Stimulated activated CD4-positive, alpha-beta T cell treated with anti-CD3 and anti-CD28 coated beads, Interleukin-1b, Interleukin-23, amount 100 ng/mL, for 24 hours (primary cell): ENCODE measurements at places on chromosomes 4 and X.

DNA sequence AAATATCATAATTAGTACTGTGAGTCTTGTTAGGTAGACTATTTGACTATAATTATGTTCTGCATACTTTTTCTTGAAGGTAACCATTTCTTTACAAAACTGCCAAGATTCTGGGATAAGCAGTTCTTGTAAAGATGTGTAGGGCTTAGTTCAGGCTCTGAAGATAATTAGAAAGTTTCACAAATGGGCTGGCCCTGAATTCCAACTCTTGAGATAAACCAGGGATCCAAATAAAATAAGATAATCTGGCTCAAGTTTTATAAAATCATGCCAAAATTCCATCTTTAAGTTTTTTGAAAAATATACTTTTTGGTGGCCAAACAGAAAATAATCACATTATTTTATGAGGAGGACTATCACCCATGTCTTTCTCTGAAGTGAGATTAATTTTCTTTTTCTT, 35.5 kb upstream of the GLRB start:
- DNase-seq = no peak

DNA sequence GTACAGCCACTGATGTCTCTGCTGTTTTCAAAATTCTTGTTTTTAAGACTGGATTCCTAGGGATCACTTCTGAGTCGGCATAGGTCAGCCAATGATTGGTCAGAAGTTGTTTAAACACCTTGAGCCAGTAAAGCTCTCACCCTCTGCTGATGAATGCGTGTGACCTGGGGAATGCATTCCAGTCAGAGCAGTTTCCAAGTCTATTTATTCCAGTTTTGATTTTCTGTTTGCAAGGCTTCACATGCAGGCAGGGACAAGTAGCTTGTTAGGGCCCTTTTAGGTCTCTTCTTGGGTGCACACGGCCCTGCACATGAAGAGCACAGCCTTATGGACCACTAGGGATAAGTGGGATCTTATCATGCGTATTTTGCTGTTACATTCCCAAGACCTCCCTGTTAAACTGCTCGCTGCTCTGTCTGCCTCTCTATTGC, 47.0 kb downstream of the KLHL15 start:
- DNase-seq = no peak

DNA sequence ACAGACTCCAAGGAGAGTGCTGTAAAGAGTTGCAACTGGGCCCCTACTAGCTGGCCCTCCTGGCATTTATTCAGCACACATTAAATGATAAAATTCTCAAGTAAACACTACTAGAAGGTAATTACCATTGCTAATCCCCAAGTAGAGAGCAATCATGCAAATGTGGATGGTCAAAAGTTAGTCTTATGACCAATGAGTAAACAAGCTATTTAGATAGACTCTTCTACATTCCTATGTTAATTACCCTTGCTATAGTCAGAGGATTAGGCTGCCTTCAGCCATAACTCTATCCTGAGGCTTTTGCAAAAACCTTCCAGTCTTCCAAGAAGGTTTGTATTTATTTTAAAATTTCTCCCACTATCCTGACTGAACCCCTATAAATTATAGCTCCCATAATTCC, 28.3 kb upstream of the HPGD start:
- no peak for DNase-seq

DNA sequence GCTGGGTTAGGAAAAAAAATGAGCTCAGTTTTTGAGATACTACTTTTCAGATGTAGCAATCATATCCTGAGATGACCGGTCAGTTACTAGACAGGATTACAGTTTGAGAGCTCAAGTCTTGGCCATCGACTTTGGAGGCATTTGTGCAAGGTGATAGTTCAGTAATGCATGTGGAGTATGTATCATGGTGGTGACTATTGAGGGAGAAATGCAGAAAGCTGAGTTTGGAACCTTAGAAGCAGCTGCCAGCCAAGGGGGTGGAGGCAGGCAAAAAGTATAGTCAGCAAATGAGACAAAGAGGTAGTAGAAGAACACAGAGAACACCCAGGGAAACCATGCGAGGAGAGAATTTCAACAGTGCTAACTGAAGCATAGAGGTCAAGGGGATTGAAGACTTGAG, 48.7 kb upstream of the SLC4A4 start:
- no peak for DNase-seq

DNA sequence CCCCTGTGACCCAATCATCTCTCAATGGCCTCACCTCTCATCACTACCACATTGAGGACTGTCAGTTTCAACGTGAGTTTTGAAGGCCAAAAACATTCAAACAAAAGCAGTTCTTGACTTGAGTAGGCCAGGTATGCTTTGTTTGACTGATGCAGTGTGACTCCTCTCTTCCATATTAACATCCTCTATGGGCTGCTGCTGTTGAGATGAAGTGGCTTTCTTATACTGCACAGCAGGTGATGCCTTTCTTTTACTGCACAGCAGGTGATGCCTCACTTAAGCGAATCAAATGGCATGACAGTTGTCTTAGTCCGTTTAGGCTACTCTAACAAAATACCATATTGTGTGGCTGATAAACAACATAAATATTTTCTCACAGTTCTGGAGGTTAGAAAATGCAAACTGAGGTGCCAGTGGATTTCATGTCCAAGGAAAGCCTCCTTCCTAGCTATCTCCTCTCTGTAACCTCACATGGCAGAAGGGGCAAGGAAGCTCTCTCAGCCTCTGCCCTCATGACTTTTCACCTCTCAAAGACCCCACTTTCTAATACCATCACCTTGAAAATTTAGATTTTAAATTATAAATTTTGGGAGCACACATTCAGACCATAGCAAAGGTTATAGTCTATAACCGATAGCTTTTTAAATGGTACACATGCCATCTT, 2267.9 kb upstream of the AGA start:
- DNase-seq = no peak

DNA sequence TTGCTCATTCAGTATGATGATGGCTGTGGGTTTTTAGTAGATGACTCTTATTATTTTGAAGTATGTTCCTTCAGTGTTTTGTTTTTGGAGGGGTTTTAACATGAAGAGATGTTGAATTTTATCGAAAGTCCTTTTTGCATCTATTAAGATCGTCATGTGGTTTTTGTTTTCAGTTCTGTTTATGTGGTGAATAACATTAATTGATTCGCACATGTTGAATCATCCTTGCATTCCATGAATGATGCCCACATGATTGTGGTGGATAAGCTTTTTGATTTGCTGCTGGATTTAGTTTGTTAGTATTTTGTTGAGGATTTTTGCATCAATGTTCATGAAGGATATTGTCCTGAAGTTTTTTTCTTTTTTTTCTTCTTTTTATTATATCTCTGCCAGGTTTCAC, 347.4 kb upstream of the EPHA5 start:
- no peak for DNase-seq

- DNase-seq = no peak
Measured at GRCh38 chr4:6444582-6444981, 27.8 kb downstream of the PPP2R2C start.

- DNase-seq = no peak
Measured at GRCh38 chr4:53018471-53018870, 156.4 kb downstream of the RASL11B start.

DNA sequence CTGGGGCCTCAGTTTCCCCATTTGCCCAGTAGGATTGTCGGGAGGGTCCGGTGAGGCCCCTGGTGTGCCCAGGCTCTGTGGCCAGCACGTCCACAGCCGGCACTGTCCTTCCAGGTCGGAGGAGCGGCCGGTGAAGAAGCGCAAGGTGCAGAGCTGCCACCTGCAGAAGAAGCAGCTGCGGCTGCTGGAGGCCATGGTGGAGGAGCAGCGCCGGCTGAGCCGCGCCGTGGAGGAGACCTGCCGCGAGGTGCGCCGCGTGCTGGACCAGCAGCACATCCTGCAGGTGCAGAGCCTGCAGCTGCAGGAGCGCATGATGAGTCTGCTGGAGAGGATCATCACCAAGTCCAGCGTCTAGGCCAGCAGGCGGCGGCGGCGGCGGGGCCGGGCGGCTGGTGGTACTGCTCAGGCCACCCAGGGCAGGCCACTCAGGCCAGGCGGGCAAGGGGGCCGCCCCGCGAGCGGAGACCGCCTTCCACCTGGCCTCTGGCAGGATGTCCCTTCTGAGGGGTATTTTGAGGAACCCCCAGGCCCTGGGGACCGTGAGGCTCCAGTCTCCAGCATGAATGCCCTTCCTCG, 6.7 kb downstream of the MSANTD1 start:
- DNase-seq = no peak

DNA sequence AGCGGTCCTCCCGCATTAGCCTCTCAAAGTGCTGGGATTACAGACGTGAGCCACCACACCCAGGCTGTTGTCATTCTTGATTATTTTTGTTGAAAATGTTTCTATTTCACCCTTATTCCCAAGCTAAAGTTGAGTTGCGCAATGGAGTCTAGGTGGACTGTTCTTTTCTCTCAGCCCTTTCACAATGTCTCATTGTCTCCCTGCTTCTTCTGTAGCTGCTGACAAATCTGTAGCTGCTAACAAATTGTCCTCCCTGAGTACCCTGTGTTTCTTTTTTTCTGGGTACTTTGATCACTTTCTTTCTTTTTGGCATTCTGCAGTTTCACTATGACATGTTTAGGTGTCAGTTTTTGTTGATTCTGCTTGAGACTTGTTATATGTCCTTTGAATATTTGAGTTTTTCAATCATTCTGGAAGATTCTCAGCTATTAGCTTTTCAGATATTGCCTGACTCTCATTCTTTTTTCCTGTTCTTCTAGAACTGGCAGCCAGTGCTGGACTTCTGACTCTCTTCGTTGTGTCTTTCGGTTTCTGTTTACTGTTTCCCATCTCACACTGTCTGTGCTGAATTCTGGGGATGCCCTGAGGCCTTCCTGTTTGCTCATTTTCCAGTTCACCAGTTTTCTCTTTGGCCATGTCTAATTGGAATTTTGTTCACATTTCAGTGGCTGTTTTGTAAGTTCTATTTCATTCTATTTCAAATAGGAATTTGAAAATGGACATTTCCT, 6.6 kb downstream of the ABCD1 start:
- DNase-seq = no peak

DNA sequence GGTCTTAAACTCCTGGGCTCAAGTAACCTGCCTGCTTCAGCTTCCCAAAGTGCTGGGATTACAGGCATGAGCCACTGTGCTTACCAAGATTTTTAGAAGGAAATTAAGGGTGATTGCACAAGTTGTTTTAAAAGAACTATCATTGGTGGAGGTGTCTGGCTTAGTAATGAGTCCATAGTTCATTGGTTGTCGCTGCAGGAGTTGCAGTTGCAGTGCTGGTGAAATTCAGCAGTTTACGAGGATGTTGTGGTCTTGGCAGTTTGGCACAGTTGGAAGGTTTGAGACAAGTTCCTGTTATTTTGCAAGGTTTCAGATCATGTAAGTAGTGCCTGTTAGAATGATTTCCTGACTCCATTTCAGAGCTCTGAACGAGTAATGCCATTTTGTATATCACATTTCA, 48.1 kb downstream of the RAB40AL start:
- DNase-seq = no peak

DNA sequence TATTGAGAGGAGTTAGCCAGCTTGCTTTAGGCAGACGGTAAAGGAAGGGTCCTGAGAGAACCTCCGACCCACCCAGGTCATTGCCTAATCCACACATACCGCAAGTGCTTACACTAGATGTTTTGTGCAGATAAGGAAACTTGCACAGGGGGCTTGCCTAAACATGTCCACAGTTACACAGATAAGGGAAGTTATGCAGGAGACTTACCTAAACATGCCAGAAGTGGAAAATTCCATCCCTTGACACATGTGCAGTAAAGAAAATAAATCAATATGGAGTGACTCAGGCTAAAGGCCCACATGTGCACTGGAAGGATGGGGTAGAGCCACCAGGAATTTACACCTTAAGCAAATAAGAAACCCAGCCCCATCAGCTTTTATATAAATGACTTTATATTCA, 232.8 kb upstream of the HDX start:
- DNase-seq = no peak

DNA sequence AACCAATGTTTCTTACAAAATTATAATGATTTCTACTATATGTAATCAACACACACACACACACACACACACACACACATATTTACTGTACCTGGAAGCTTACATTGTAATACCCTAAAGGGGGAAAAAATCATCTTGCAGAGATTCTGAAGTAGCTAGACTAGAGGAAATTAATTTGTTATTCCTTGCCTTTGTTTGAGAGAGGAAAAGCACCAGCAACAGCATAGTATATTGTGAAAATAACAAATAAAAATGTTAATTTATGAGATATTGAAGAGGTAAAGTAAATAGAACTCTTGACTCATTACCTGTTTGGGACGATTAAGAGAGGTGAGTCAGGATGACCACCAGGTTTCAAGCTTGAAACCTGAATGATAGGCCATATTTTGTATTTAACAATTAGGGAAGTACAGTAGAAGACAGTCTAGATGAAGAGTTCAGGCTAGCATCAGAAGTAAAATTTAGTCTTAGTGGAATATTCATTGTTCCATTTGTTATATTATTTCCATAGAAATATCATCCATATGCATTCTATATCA, 873.4 kb upstream of the PCDH10 start:
- no peak for DNase-seq

DNA sequence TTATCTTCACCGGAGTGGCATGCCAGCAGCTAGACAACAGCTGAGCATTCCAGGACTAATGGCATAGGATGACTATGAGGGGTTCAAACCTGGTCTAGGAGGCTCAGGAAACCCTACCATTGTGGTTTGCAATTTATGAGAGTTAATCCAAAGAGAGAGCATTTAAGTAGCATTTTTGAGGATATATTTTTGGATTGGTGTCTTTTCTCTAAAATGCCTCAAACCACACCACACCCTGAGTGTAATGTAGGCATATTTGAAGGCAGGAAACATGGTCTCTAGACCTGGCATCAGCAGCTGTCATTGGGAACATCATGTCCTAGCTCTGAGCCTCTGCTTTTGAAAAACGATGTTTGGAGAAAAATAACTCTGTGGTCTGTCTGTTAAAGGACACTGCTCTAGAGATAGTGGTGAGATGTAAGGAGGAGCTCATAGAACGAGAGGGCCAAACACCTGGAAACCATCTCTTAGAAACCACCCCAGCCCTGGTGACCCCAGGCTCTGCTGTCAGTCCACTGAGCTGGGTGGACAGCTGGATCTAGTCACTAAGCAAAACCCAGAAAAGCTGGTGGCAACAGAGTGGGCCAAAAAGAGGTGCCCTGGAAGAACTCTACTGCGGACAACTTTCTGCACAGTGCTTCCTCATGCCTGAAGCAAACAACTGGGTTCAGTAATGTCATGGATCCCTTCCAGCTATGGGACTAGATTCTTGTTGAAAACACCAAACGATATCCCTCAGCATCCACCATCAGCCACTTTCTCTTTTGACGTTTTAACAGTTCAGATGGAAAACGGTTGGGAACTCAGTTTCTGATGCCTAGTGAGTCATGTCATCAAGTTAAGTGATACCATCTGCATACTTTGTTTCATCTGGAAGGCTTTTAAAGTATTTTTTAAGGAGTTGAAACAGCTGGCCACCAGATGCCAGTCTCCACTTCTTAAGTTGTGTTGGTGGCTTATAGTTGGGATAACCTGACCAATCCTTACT, 100.2 kb upstream of the C1QTNF7 start:
- DNase-seq = no peak

GRCh38 chrX:43699475-43699874, 43.4 kb downstream of the MAOA start:
- DNase-seq = no peak

- no peak for DNase-seq
Measured at GRCh38 chrX:11760958-11761357, 2.9 kb downstream of the MSL3 start.

GRCh38 chrX:103151799-103152198, 58.9 kb upstream of the NXF3 start:
- no peak for DNase-seq

- DNase-seq = no peak
Measured at GRCh38 chrX:25762656-25763055, 375.5 kb upstream of the MAGEB18 start.
